ENCODE measurements at places on chromosomes 1 and 21. TPM values are rescaled to one million over a fixed set of nuclear protein-coding genes. Genes with fewer than 3 reads are reported as not detected.

Gene UTS2
- total RNA-seq: not detected

Gene SELL
- under 0.01 TPM for total RNA-seq

Gene ZNF687
- total RNA-seq: 17.2 TPM

Gene CYP4B1
- not detected for total RNA-seq

Gene AIRE
- not detected for total RNA-seq

Gene SASS6
- 2.9 TPM for total RNA-seq

Gene S100A7A
- not detected for total RNA-seq

Gene OVAAL
- total RNA-seq: not detected

Gene CLDN17
- not detected for total RNA-seq

Measured in subcutaneous preadipocyte (primary cell).